Stimulated activated CD4-positive, alpha-beta T cell treated with anti-CD3 and anti-CD28 coated beads, TNF-alpha, amount 100 ng/mL, for 48 hours (primary cell): ENCODE measurements at places on chromosomes 2 and 18.

DNA sequence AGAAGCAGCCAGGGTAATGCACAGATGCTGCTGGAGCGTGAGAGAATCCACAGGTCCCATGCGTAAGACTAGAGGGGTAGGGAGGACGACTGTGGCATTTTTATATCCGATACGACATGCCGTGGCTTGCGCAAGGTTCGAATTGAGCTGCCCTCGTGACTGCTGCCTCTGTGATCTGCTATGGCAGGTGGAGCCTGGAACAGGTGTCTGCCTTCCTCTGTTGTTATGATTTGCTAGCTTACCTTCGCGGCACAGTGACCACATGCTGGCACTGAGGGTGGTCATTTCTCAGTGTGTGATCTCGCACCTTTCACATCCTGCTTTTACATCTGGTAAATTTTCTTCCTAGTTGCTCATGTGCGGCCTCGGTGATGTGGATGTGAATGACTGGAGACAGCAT lies 240.2 kb downstream of the ALPK2 start:
- no peak for DNase-seq

- DNase-seq: no peak
These were observed at the start of gene AKAIN1 for GRCh38 chr18:5197032-5197434. AKAIN1 (minus strand) TSS chr18:5197257; CDS start chr18:5197053, 204 bp downstream.

DNA sequence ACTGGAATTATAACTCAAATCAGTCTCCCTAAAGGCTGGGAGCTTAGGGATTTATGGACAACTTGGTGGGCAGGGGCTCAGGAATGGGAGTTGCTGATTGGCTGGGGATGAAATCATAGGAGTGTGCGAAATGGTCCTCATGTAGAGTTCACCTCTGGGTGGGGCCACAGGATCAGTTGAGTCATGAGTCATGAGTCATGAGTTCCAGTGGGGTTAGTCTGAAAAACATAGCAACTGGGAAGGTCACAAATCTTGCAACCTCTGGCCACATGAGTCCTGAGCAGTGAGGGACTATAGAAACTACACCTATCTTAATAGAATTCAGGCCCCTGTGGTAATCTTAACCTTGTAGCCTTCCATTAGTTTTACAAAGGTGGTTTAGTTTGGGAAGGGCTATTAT lies 383.3 kb downstream of the RBM43 start:
- DNase-seq: no peak

- no peak for DNase-seq
These were observed 159.0 kb upstream of the HAAO start for GRCh38 chr2:42951263-42951938.

GRCh38 chr18:65651192-65651591 lies 99.6 kb upstream of the CDH7 start:
- DNase-seq: no peak

DNA sequence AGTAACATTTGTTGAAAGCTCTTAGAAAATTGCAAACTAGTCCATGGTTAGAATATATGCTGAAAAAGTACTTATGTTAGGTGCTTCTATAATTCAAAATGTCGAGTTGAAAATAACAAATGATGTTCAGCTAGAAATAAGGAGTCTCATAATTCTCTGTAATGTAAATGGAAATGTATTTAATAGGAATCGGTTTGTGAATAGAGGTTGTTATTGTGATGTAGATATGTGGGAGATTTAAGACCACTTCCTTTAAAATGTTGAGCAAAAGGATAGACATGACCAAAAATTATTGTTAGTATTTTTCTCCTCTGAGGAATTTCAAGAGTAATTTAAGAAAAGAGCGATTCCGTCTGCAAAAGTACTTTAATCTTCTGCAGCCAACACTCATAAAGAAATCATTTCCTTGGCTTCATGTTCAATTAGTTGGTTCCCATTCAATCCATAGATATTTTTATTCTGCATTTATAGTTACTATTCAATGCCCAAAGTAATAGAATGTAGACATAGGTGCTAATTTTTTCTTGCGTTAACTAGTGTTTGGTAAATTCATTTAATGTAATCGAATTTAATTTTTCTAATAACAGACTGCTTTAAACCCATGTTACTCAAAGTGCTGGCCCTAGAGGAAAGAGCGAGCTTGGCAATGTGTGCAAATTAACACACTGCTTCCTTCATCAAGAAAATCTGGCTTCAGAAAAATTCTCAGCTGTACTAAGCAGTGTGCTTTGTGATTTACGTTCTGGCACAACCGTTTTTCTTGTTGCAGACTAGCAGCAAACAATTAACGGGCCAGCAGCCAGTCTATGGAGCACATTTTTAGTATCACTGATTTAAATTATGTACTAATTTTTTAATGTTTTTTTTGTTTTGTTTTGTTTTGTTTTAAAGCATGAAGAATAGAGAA lies 32.2 kb downstream of the FN1 start:
- DNase-seq: no peak
